Umbilical cord (tissue), 2 donors: ENCODE measurements at places on chromosomes 3 and 15. TPM values are rescaled to one million over a fixed set of nuclear protein-coding genes. Genes with fewer than 3 reads are reported as not detected.

GRCh38 chr15:55734641-55735040 lies 8.3 kb downstream of the PRTG start:
- DNase-seq = peak; percentile 54

- no peak for DNase-seq
Measured at GRCh38 chr15:33722005-33722672, 246.2 kb upstream of the CHRM5 start.

DNA sequence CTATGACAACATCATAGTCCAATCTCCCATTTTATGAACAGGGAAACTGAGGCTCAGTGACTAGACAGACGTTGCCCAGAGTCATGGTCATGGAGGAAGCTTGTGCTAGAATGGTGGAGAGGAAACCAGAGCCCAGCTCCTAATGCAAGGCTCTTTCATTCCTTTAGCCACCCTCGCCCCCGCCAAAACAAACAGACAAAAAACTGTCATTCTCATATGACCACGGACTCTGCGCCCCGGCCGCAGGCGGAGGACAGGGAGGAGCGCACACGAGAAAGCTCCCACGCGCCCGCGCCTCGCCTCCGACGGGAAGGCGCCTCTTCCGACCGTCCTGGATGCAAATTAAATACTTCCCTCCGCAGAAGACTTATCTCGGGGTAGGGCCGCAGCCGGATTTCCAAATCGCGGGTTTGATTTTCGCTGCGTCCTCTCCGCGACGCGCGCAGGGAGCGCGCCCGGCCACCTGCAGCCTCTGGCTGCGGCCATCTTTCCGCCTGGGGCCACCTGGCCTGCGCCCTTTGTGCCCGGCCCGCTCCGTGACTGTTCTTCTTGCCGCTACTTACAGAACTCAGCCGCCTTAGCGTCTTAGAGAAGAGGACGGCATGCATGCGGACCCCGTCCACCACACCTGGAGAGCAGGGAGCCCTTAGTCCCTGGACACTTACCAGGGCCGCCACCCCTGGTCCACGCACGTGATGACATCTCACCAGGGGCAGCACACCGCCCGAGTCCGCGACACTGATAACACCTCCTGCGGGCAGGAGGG lies 670 bp upstream of the ATP13A3 start:
- DNase-seq = peak; percentile 32

- no peak for DNase-seq
Measured at GRCh38 chr3:55484191-55484689, 2.9 kb downstream of the WNT5A start.

Gene STAB1
- total RNA-seq = 143 TPM

Gene MOBP
- total RNA-seq = 1.9 TPM
